ENCODE measurements at places on chromosomes 16 and 17.
A peak's percentile ranks its signal among the peaks of the same experiment; 100 is the strongest.

DNA sequence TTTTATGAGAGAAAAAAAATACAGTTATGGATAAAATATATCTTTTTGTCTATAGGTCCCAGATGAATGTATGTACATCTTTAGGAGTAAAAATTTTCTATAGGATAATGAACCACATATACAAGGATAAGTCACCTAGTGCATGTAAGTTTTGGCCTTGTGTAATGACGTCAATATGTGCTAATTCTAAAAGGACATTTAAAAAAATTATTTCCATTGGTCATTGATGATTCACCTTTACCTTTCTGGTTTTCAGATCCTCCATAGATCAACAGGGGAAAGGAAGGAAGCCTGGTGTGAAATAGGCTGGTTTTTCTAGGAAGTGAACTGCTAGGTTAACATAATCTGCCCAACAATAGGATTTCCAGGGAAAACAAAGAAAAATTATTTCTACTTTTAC is 684.3 kb upstream of the SOX9 start:
- DNase-seq, result no peak

GRCh38 chr16:83513008-83513755 is 294.6 kb upstream of the HSBP1 start:
- no peak for DNase-seq

GRCh38 chr17:2796164-2797125 is at the start of gene RAP1GAP2:
Gene RAP1GAP2 (plus strand): TSS chr17:2796438. CDS start chr17:2796528, 90 bp downstream.
- DNase-seq, result peak; percentile 41

- DNase-seq, result no peak
Measured at GRCh38 chr16:31138621-31139578, 3.4 kb upstream of the PRSS8 start.

GRCh38 chr17:12522743-12523183 is 142.9 kb upstream of the MYOCD start:
- no peak for DNase-seq

DNA sequence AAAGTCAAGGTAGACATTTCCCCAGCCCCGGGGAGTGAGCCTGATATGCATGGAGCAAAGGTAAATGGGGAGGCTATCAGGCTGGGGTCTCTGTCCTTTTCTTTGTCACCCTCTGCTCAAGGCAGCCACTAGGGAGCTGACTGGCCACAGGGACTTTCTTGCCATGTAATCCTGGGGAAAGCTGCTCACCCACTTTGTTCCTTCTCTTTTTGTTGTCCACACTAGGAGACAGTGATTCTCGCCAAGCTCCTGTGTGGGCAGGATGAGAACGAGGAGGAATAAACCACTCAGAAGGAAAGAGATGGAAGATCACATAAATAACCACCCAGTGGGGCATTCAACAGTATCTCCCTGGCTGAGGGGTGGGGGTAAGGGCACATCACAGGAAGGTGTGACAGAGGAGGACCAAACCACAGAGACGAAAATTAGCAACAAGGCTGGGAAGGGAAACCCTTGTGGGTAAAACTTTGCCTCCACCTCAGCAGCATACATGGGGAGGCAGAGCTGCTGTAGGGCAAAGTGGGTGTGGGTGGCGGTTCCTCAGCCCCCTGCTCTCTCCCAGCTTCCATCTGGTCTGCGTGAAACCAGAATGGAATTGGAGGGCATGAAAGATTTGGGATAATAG is 26.2 kb upstream of the CCL1 start:
- DNase-seq, result no peak

DNA sequence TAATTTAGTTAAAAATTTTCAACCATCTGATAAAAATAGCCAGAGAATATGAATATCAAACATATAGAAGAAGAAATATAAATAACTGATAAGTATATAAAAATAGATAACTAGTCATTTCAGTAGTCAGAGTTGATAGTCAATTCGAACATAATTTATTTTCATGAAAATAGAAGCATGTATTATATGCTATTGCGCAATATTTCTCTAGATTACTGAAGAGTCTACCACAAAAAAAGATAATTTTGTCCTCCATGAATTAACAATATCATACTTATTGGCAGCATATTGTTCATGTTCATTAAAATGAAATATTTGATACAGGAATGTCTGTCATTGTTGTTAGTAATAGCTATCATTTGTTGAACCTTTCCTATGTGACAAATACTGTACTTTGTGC is 376.2 kb upstream of the TOM1L1 start:
- DNase-seq, result no peak

- no peak for DNase-seq
Measured at GRCh38 chr16:12584488-12585233, 219.0 kb downstream of the CPPED1 start.

DNA sequence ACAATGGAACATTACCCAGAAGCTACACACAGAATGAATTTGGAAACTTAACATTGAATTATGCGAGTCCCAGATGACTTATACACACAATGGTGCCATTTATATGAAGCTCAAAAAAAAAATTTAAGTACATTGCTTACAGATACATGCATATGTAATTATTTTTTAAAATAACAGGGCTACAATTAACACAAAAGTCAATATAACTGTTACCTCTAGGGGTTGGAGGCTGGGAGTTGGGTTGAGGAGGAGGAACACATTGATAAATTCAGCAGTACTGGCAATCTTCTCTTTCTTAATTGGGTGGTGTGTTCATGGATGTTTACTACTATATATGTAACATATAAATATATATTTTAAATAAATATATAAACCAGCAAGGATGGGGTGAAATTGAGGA is 1.1 kb downstream of the ZNF23 start:
- DNase-seq, result no peak

- DNase-seq, result no peak
Measured at GRCh38 chr17:44354582-44355561, 8.8 kb downstream of the FAM171A2 start.

DNA sequence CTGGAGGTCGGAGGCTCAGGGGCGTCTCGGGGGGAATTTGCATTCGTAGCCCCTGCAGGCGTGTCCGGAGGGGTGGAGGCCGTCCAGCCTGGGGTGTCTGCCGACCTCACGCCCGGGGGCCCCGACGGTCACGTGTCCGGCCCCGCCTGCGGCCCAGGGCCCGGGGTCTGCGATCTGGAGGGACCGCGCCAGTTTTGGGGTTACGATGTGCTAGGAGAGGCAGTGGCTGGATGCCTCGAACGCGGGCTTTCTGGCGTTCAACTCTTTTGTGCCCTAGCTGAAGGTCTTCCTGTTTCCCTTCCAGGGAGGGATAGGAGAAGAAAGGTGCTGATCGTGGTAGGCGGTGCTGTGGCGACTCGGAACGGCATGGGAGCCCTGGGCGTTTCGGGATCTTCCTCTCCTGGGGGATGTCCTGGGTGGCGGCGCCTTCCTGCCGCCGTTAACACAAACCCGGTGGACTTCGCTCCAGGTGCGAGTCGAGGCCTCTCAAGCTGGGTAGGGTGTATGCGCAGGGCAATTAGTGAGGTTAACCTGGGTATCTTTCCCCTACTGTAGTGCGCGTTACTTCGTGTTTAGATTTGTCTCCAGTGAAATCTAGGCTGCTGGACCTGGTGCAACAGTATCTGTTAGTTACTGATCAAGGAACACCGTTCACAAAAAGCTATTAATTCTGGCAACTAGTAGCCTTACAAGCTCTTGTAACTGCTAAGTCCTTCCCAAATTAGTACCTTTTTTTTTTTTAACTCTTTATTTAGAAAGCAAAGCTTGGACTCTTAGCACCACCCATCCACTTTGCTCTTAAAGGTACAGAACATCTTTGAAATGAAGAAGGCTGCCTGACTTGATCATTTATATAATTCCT is 1.3 kb downstream of the AKAP1 start:
- DNase-seq, result no peak

- DNase-seq, result no peak
Measured at GRCh38 chr16:27980076-27980775, 83.3 kb downstream of the GSG1L start.

GRCh38 chr16:2150418-2151187 is 2.2 kb downstream of the RAB26 start:
- no peak for DNase-seq

- DNase-seq, result no peak
Measured at GRCh38 chr16:66277311-66278070, 89.0 kb upstream of the CDH5 start.

DNA sequence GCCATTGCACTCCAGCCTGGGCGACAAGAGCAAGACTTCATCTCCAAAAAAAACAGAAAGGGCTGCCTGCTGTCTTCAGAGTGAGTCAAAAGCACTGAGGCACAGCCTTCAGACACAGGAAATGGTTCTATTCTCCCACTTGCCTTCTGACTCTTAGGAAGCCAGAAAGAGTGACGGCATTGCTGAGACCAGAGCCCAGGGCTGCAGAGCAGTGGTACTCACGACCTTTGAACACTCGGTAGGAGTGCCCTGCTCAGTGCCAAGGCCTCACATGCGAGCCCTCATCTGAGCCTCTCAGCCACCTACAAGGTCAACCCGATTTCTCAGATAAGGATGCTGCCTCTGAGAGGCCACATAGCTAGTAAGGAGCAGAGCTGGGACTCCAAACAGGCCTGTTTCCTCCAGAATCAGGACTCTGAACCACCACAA is 3.5 kb upstream of the ITGAE start:
- DNase-seq, result no peak

DNA sequence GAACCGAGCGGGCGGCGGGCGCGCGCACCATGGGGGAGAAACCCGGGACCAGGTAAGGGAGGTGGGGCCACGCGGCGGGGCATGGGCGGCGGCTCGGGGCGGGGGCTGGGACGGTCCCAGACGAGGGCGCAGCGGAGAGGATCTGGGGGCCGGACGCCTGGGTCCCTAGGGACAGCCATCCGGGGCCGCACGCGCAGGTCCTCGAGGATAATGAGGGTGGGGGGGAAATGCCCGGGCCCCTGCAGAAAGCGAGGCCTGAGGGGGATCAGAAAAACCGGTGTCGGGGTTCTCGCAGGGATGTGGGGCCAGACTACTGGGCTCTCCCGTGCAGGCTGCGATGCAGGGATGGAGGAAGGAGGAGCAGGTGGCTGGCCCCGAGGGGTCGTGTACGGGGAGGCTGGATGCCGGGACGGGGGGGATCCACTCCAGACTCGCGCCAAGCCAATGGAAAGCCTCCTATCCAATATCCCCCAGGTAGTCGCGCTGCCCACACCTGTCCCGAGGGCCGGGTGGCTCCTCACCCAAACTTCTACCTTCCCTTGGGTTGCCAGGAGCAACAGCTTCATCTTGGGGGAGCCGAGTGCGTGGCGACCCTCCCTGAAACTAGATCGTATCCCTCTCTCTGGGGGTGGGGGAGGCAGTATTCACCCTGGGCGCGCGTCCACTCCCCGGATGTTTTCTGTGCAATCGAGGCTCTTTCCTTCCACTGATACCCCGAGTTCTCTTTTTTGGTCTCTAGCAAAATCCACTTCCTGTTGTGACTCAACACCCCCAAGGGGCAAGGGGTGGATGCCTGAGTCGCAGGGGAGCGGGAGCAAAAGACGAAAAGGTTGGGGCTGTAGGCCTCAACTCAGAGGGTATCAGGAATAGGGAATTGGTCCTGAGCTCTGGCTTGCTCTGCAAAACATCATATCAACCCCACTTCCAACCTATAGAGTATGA is 532 bp downstream of the ARRB2 start:
- no peak for DNase-seq

- DNase-seq, result peak; percentile 9
Measured at GRCh38 chr16:88591577-88592021, 21.4 kb downstream of the ZC3H18 start.

DNA sequence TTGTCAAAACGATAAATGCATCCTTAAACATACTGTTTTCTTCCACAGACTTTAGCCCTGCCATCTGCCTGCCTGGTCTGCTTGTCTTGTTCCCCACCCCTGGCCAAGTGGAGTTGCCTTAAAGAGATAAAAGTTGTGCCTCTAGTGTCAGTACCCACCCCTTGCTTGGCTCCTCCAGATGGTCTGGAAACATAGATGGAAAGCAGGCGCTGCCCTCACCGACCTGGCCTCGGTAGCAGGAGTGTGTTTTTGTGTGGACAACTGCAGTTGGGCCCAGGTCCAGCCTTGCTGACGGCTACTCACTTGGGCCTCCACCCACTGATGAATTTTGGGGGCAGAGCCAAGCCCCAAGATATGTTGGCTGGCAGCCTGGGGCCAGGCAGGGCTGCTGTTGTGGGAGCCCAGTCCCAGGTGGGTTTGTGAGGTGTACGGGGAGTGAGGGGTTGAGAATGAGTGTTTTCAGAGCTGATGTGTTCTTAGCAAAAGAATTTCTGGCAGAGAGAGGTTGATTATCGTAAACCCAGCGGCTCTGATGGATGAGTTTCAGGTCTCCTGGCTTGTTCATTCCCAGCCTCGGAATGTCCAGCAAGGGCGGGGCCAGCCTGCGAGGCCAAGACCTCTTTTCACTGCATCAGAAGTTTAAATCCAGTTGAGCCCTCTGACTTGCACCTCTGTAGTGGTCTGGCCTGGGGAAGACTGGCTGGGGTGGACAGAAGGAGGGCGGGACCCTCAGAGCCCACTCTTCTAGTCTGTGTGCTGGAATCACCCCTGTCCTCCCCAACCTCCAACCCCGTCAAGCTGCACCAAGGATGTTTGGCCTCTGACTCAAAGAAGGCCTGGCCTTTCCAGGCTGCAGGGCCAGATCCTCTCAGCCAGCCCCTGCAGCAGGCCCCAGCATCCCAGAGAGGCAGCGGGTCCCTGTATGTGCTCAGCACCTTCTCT is 179.7 kb downstream of the RAB11FIP4 start:
- no peak for DNase-seq

DNA sequence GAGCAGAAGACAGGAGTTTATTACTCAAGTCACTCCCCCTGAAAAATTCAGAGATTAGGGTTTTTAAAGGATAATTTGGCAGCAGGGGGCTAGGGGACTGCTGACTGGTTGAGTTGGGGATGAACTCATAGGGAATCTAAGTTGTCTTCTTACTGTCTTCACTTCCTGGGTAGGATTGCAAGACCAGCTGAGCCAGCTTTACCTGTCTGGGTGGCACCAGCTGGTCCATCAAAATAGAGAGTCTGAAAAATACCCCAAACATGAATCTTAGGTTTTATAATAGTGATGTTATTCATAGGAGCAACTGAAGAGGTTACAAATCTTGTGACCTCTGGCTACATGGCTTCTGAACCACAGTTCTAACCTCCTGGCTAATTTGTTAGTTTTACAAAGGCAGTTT is 157.9 kb downstream of the PPM1E start:
- no peak for DNase-seq

- DNase-seq, result no peak
Measured at GRCh38 chr17:45828171-45828570, 16.5 kb upstream of the SPPL2C start.

- no peak for DNase-seq
Measured at GRCh38 chr16:14244196-14245010, 173.3 kb downstream of the MRTFB start.

All from stimulated activated CD8-positive, alpha-beta memory T cell treated with anti-CD3 and anti-CD28 coated beads, Interleukin-15, amount 100 ng/mL, for 4 hours (primary cell).